ENCODE measurements at places on chromosomes 12 and 14. TPM values are rescaled to one million over a fixed set of nuclear protein-coding genes. Genes with fewer than 3 reads are reported as not detected.

CLEC7A gene
- total RNA-seq: 27.7 TPM

FAM186B gene
- 0.55 TPM for total RNA-seq

SLIRP gene
- 101 TPM for total RNA-seq

GZMB gene
- total RNA-seq: 2.0 TPM

MGAT4C gene
- 0.32 TPM for total RNA-seq

RNASE7 gene
- 0.39 TPM for total RNA-seq

NTF3 gene
- 0.84 TPM for total RNA-seq

B4GALNT3 gene
- 0.61 TPM for total RNA-seq

All from mesenteric fat pad (tissue), 1 donor.